ENCODE measurements at places on chromosomes 13 and 19.

- no peak for DNase-seq
Observed at GRCh38 chr13:30850204-30850866, 55.7 kb upstream of the MEDAG start.

DNA sequence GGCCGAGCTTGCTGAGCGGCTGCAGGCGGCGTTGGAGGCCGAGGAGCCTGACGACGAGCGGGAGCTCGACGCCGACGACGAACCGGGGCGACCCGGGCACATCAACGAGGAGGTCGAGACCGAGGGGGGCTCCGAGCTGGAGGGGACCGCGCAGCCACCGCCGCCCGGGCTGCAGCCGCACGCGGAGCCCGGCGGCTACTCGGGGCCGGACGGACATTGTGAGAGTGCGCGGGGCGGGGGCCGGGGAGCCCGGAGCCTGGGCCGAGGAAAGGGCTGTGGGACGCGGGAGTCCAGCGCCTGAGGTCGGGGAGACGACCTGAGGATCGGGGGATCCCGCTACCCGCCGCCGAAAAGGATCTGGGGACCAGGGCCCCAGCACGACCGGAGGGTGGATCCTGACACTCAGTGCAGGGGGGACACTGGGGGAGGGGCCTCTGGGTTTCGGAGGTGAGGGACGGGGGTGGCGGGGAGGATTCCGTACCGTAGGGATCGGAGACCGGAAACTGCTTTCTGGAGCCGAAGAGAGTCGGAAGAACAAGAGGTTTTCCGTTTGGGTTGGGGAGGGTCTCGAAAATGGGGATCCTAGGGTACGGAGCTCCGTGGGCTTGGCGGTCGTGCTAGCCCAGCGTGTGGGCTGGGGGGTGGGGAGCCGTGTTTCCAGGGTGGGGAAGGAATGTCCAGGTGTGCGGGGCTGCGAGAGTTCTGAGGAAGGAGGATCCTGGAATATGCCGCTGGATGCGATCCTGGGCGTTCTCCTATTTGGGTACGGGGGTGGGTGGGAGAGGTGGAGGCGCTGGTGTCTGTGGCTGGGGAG lies 616 bp downstream of the HNRNPUL1 start:
- DNase-seq: no peak

DNA sequence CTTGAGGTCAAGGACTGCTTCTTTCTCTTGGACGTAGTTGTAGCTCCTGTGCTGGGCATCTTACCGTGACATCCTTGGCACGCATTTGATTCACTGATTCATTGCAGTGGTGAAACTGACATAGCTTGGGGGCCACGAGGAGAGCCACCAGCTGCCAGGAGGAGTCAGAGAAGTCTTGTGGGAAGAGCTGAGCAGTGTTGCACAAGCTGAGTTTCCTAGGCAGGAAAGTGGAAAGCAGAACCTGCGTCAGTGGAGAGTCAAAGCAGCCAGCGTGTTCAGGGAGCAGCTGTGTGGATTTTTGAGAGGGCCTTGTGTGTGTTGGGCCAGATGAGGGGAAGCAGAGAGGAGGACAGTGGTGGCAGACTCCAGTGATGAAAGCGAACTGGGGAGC lies 5.3 kb upstream of the GPR183 start:
- DNase-seq: no peak

GRCh38 chr19:39074205-39074692 lies 9.9 kb upstream of the ACP7 start:
- no peak for DNase-seq

DNA sequence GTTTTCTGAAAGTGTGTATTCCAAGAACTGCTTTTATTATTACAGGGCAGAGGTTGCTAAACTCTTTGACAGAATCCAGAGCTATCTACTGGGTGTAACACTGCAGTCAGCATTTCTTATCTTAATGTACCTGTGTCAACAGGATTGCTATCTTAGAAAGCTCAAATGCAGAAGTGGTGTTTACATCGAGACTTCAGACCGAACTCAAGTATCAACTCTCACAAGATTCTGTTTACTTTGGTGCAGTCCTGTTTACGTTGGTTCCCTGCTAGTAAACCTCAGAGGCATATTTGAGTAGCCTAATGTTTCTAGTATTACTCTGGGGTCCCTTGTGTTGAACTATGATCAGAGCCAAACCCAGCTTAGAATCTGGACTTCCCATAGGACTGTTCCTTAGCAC lies 20.5 kb downstream of the SLC15A1 start:
- DNase-seq: no peak

- DNase-seq: no peak
Observed at GRCh38 chr13:84802073-84802472, 919.8 kb upstream of the SLITRK1 start.

GRCh38 chr13:77701305-77701704 lies 3.8 kb downstream of the SLAIN1 start:
- DNase-seq: no peak

DNA sequence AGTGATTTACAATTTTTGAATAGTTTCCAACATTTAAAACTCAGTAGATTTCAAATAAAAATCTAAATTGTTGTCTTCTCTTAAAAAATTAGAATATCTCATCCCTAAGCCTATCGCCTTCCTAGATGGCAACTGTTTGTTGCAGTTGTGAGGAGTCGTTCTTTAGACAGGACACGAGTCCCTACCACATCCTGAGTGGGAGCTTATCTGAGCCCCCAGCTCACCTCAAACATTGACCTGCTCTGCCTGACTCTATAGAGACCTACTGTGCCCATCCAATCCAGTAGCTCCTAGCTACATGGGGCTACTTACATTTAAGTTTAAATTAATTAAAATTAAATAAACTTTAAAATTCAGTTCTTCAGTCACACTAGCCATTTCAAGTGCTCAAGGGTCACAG lies 434.7 kb downstream of the FOXO1 start:
- DNase-seq: no peak

GRCh38 chr13:52345048-52345447 lies 60.9 kb downstream of the THSD1 start:
- DNase-seq: no peak
